ENCODE measurements at places on chromosomes 12 and 14.

- no peak for DNase-seq
Measured at GRCh38 chr12:70122804-70123203, 120.4 kb upstream of the CNOT2 start.

DNA sequence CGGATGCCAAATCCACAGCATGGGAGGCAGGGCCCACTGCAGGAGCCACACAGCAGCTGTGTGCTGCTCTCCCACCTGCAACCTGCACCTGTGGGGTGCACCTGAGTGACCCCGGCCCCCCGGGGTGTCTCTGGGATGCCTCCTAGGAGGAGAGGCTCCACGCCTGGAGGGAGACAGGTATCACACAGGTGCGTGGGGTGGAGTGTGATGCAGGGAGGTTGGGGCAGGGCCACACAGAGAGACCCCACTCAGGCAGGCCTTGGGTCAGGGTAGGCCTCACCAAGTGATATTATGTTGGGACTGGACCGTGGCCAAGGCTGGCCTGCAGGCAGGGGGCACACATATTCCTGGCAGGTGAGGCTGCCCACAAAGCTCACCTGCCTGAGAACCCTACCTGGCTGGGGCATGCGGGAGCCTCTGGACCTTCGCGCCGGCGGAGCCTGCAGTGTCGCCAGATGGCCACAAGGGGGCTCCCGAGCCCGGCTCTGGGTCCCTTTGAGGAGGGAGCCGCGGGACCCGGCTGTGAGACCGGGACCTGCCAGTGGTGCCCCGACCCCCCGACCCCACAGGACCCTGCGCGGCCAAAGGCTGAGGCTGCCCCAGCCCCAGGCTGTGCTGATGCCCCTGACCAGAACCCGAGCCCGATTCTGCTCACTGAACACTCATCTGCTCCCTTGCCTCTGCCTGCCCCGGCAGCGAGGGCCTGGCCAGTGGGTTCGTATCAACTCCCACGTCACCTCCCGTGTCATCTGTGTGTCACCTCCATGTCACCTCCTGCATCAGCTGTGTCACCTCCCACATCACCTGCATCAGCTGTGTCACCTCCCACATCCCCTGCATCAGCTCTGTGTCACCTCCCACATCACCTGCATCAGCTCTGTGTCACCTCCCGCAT, 11.4 kb downstream of the TMEM121 start:
- DNase-seq, result no peak

GRCh38 chr14:76531821-76532318, 155.9 kb downstream of the ESRRB start:
- no peak for DNase-seq

DNA sequence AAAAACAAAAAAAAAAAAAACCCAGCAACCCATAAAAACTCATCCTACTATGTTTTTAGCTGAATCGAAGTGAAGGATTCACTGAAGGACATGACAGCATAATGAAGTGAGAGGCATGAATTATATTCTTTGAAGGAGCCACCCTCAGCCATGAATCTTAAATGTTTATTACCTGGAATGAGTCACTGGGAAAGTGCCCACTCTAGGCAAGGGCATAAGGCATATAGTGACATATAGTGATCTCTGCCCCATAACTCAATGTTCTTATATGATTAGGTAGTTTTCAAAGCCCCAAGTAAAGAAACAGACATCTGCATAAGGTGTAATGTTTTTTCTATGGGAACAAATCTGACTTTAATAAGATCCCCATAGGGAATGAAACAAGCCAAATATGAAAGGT, 79.9 kb downstream of the MDGA2 start:
- no peak for DNase-seq

- DNase-seq, result no peak
Measured at GRCh38 chr14:68450391-68451120, 342.3 kb downstream of the ZFP36L1 start.

DNA sequence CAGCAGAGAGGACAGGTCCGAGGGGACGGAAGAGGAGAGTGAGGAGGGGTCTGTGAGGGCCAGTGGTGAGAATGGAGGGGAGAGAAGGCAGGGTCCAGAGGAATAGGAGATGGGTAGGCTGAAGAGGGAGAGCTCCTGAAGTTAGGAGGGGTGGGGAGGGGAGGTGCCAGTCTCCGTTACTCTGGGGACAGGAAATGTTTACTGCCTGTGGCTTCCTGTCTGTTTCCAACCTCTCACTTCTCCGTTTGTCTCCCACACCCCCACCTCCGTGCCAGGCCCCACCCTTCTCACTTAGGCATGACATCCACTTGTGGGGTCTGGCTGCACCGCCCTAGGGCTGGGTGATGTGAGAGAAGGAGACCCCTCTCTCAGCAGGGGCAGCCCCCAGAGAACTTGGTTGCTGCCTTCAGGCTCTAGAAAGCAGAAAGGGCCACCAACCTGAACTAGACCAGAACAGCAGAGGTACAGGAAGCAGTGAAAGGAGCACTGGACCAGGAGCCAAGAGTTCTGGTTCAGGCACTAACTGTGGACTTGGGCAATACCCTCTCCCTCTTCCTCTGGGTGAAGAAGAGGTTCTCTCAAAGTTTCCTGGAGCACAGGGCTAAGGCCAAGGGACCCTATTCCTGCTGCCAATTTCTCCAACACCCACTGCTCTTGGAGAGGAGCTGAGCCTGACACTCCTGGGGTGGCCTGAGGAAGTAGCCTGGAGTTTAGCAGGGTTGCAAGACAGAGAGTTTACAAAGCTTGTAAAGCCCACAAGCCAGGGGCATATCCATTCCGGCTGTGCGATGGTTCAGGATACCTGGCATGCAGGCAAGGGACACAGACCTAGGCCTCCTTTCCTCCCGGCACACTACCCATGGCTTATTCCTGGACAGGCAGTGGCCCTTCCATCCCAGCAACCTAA, 5.5 kb downstream of the ITGA5 start:
- no peak for DNase-seq

GRCh38 chr12:62909340-62909739, 25.6 kb downstream of the PPM1H start:
- no peak for DNase-seq

DNA sequence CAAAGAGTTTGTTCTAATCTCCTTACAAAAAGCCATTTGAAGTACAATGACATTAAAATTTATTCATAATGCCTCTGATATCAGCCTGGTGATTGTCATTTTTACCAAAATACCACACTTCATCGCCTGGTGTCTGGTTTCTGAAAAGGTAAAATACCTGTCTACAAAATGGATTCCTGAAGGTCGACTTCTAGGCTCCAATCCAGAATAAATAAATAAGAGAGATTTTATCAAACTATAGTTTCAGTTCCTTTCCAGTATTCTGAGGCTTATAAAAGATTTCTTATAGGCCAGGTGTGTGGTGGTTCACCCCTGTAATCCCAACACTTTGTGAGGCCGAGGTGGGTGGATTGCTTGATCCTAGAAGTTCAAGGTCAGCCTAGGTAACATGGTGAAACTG, 340.7 kb downstream of the SLC16A7 start:
- DNase-seq, result no peak

DNA sequence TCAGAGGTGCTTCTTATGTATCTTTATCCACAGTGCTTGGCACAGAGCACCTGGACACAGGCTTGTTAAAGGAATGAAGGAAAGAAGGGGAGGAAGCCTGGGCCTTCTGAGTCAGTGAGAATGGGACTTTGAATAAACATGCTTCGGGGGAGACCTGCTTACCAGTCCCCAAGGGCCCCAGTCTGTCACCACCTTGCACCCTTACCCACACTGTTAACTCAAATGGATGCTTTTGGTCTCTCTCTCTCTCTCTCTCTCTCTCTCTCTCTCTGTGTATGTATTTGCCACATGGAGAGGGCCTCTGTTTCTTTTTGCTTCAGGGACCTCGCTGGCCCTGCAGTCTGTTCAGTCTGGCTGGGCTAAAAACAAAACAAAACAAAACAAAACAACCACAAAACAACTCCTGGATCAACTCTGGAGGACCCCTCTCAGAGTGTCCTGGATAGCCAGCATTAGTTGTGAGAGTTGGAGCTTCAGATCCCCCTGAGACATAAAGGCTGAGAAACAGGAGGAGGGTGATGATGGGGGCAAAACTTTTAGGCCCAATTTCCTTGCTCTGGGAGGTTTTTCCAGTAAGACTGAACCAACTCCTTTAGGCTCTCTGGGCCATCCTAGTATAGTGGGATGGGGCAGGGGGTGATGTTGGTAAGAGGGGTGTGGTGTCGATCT, 1.9 kb downstream of the KIF5A start:
- no peak for DNase-seq

DNA sequence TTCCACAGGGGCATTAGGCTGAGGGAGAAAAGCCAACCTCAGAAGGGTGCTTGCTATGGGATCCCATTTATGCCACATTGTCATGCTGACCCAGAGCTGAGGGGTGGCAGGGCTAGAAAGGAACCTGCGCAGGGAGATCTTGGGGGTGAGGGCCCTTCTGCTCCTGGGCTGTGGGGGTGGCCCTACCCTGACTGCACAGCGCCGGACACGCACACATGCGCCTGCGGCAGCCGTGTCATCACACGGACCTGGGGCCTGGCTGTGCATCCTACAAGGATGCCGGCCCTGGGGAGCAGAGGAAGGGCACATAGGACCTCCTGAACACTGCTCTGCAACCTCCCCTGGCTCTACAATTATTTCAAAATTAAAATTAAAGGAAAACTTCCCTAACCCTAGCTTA, 6.9 kb downstream of the CDCA4 start:
- no peak for DNase-seq

DNA sequence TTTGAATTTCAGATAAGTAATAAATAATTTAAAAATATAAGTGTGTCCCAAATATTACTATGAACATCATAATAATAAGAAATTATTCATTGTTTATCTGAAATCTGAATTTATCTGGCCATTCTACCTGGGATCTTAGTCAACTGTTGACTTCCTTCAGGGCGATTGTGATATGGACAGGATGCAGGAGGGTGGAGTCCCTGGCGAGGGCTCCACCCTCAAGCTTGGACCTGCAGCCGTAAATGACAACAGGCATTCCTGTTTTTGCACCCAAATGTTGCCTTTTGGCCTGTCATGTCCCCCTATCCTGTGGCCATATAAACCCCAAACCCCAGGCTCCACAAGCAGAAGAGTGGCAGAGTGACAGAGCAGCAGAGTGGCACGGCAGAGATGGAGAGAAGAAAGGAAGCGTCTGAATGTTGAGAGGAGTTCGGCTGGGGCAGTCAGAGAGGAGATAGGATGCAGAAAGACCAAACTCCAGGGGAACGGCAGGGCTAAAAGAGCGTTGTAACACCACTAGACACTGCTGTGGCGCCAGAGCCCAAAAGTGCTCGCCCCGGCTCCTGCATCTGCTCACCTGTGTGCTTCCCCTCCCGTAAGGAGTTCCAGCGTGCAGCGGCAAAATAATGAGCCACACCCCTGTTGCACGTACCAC, 39.4 kb upstream of the FUT8 start:
- no peak for DNase-seq

DNA sequence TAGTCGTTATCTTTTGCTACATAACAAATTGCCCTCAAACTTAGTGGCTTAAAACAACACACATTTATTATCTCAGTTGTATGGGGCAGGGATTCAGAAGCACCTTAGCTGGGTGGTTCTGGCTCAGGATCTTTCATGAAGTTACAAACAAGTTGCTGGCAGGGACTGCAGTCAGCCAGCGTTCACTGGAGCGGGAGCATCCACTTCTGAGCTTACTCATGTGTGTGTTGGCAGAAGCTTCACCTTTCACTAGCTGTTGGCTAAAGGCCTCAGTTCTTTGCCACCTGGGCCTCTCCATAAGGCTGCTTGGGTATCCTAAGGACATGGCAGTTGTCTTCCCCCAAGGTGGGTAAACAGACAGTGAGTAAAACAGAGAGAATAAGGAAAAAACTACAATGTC, 365.7 kb downstream of the RPS29 start:
- DNase-seq, result no peak

DNA sequence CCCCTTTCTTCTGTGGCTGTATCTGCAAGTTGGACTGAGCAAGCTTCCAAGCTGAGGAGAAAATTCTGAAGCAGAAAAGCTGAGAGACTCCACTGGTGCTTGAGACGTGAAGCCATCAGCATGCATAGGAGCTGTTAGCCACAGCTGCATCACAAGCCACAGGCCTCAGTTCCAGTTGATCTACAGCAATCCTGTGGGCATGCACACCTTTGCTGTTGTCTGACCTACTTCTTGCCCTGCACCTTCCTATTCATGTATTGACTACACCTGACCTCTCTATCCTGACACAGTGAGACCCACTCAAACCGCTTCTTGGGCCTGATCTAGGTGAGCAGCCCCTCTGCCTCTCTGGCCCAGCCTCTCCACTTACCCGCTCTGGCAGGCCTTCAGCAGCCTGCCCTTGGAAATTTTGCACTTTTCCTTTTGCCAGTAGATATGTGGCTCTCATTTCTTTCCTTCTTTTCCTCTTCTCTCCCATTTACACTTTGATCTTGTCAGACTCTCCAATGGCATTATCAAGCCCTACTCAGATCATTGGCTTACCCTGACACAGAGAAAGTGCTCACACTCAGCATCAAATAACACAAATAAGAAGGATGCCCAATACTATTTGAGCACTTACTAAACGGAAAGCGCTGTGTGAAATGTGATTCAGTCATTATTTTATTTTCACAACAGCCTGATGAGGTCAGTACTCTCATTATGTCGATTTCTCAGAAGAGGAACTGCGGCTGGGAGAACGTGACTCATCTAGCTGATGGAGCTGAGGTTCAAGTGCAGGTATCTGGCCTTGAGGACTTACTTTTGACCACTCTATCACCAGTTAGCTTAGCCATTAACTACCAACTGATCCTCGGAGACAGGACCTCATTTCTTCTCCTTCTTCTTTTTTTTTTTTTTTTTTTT, 21.9 kb upstream of the PTGR2 start:
- DNase-seq, result peak; percentile 60

GRCh38 chr14:58884442-58884841, 246.7 kb downstream of the DACT1 start:
- DNase-seq, result no peak

DNA sequence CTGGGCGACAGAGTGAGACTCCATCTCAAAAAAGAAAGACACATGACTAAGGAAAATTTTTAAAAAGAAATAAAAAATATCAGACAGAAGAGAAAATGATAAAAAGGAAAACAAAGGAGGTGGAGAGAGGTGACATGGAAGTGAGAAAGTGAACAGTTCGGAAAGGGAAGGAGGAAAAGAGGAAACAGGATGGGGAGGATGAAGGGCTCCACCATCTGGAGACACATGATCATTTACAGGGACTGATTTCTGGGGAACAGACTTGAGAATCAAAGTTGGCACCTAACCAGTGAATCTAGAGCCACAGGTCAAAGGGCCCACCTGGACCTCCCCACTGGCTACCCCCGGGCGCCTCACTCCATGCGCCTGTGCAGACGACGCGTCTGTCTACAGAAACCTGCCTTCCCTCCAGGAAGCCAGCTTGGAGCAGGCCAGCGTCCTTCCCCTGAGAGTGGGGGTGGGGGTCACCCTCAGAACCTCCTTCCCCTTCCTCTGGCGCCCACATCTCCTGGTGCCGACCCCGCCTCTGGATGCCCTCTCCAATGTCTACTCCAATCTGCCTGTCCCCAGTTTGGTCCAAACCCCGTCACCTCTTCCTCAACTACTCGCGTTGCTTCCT, 60.5 kb downstream of the AMN start:
- DNase-seq, result no peak

Measured in mesenteric fat pad (tissue), 1 donor.